ENCODE measurements at places on chromosomes 16 and 17.
A peak's percentile ranks its signal among the peaks of the same experiment; 100 is the strongest.

GRCh38 chr16:50673496-50674275 is 7.4 kb downstream of the SNX20 start:
- peaks cover 12% of the 10 kb centered on the region for H3K4me1 ChIP-seq
- H3K27ac ChIP-seq: no peak overlapping the region
- no peaks in the 10 kb centered on the region for H3K27me3 ChIP-seq
- no peak for DNase-seq
- H3K36me3 ChIP-seq: no peaks in the 10 kb centered on the region

GRCh38 chr17:17073581-17074403 is 31.5 kb downstream of the MPRIP start:
- peaks cover 90% of the 10 kb centered on the region for H3K4me1 ChIP-seq
- H3K27ac ChIP-seq: peak overlapping the region; percentile 56
- H3K36me3 ChIP-seq: peaks cover 5% of the 10 kb centered on the region
- no peak overlapping the region for H3K4me3 ChIP-seq
- no peaks in the 10 kb centered on the region for H3K27me3 ChIP-seq
- no peak for DNase-seq

DNA sequence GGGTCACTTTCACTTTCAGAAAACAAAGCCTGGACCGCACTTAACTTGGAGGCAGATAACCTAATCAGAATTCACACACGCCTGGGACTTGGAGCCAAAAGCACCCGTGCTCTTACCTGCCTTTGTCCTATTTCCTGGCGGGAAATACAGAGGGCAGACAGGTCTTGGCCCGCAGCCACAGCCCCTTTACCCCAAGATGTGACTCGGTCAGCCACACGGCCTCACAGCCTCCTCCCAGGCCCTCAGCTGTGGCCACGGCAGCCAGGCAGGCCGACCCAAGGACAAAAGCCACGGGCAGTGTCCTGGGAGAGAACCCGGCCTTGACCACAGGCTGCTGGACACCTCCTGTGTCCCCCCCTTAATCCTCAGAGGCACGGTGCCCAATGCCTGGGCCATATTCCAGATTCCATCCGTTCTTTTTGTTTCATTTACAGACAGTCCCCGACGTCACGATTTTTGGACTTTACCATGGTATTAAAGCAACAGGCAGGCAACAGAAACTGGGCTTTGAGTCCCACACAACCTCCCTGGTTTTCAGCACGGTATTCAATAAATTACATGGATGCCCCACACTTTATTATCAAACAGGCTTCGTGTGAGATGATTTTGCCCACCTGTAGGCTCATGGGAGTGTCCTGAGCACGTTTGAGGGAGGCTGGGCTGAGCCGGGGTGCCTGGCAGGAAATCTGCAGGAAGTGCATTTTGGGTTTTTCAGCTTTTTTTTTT is 30.1 kb upstream of the GAA start:
- peaks cover 19% of the 10 kb centered on the region for H3K4me1 ChIP-seq
- peak overlapping the region; percentile 56 for H3K4me3 ChIP-seq
- no peaks in the 10 kb centered on the region for H3K36me3 ChIP-seq
- no peaks in the 10 kb centered on the region for H3K27me3 ChIP-seq
- H3K27ac ChIP-seq: peak overlapping the region; percentile 73

DNA sequence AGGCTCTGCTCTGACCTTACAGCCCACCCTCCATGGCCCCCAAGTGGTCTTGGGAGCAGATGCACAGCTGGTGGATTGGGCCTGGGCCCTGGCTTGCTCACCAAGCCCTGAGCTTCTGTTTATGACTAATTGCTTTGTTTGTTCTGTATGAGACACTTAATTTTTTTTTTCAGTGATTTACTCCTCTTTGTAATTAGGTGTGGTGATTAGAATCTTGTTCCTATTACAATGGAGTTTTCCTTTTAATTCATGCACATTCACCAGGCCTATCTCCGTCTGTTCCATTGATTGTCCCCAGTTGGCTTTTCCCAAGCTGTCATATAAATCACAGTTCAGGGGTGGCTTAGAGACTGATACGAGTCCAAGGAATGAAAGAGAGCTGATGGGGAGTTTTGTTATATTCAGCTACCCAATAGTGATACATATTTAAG is 242.3 kb downstream of the CCDC182 start:
- no peaks in the 10 kb centered on the region for H3K36me3 ChIP-seq
- no peak for DNase-seq
- H3K4me3 ChIP-seq: no peak overlapping the region
- H3K4me1 ChIP-seq: peaks cover 16% of the 10 kb centered on the region
- no peak overlapping the region for H3K27ac ChIP-seq

DNA sequence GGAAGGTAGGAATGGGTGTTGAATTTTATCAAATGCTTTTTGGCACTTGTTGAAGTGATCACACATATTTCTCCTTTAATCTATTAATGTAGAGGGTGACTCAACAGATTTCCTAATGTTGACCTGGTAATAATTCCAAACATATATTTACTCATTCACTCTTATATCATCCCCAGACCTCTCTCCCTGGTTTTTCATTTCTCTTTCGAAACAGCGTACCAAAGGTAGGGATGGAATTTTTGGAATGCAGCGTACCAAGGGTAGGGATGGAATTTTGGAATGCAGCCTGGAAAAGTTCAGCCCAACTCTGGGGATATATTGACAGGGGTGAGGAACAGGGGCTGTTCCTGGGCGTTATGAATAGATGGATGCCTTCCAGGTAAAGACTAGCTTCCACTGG is 7.3 kb downstream of the KIF18B start:
- H3K27ac ChIP-seq: no peak overlapping the region
- no peaks in the 10 kb centered on the region for H3K27me3 ChIP-seq
- DNase-seq: no peak
- no peak overlapping the region for H3K4me3 ChIP-seq
- H3K4me1 ChIP-seq: no peaks in the 10 kb centered on the region

GRCh38 chr17:78777881-78778280 is 4.2 kb downstream of the CYTH1 start:
- no peak overlapping the region for H3K27ac ChIP-seq
- no peak for DNase-seq
- no peaks in the 10 kb centered on the region for H3K36me3 ChIP-seq
- H3K27me3 ChIP-seq: no peaks in the 10 kb centered on the region
- peaks cover 33% of the 10 kb centered on the region for H3K4me1 ChIP-seq
- H3K4me3 ChIP-seq: no peak overlapping the region

- H3K27me3 ChIP-seq: no peaks in the 10 kb centered on the region
- H3K4me3 ChIP-seq: no peak overlapping the region
- H3K36me3 ChIP-seq: no peaks in the 10 kb centered on the region
- H3K27ac ChIP-seq: no peak overlapping the region
Measured at GRCh38 chr17:56824503-56824902, 9.2 kb downstream of the C17orf67 start.

DNA sequence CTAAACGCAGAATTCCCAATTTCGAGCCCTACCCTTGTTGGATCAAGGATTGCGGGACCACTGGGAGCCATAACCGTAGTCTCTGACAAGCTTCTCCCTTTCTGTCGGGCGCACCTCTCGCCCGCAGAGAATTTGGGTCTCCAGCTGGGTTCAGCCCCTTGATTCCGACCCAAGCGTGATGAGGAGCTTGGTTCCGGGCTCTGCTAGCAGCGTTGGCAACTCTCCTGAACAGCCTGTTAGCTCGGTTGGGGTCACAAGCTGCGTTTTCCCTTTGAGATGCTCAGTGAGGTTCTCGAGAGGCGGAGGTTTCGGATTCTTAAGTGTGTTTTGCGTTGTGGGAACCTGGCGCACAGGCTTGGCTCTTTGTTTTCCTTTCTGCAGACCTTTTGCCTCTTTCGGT is 655 bp downstream of the ATXN1L start:
- no peak for DNase-seq
- H3K36me3 ChIP-seq: no peaks in the 10 kb centered on the region
- H3K27ac ChIP-seq: peak overlapping the region; percentile 87
- no peaks in the 10 kb centered on the region for H3K27me3 ChIP-seq

DNA sequence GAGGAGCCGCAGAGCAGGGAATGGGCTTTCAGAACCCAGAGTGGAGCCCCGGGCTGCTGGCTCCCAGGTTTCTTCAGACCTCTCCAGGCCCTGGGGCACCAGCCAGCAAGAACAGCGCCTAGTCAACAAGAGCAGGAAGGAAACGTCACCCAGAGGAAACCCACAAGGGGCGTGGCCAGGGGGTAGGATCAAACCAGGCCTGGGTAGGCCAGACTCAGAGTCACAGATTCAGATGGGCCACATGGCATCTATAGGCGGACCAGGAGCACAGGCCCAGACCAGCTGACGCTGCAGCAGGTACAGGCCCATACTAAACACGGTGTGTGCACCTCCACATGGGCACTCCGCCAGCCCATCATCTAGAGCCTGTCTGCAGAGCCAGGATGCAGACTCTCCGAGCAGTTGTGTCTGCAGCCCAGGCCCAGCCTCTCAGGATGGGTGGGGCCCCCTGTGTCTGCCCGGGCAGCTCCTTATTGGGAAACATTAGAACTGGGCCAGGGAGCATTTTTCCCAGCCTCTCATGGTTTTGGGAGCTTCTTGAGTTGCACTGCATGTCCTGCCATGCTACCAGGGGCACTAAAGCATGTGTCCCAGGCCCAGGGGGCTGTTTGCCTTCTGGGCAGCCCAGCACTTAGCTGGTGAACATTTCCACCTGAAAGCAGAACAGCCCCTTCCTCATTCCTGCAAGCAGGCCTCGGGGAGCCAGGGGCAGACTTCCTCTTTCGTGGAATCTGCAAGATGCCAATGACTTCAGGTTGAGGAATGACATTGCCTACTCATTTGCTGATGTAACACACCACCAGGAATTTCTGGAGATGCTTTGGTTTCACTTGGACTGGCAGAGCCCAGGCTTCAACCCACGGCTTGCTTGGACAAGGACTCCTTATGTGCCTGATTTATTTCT is at the start of gene NLRP1:
Gene NLRP1 (minus strand): TSS at position 127 of the 904 bp plus-strand sequence. CDS start 552 bp downstream, outside the sequence.
- H3K4me1 ChIP-seq: peaks cover 21% of the 10 kb centered on the region
- peak within 1 kb of the TSS; percentile 53 for H3K4me3 ChIP-seq
- no peaks in the 10 kb centered on the region for H3K27me3 ChIP-seq
- DNase-seq: peak; percentile 79

DNA sequence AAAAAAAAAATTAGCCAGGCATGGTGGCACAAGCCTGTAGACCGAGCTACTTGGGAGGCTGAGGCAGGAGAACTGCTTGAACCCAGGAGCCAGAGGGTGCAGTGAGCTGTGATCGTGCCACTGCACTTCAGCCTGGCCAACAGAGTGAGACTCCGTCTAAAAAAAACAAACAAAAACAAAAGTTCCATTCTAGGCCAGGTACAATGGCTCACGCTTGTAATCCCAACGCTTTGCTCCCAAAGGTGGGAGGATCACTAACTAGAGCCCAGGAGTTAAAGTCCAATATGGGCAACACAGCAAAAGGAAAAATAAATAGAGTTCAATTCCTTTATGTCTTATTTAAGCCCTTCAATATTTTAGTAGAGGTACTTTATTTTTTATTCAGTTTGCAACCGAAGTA is 47.5 kb downstream of the CNOT1 start:
- no peaks in the 10 kb centered on the region for H3K4me1 ChIP-seq
- H3K27me3 ChIP-seq: no peaks in the 10 kb centered on the region
- H3K36me3 ChIP-seq: no peaks in the 10 kb centered on the region
- no peak overlapping the region for H3K27ac ChIP-seq
- no peak for DNase-seq

- no peak overlapping the region for H3K4me3 ChIP-seq
- no peaks in the 10 kb centered on the region for H3K36me3 ChIP-seq
- H3K27me3 ChIP-seq: no peaks in the 10 kb centered on the region
Measured at GRCh38 chr16:24753437-24753836, 24.0 kb downstream of the TNRC6A start.

DNA sequence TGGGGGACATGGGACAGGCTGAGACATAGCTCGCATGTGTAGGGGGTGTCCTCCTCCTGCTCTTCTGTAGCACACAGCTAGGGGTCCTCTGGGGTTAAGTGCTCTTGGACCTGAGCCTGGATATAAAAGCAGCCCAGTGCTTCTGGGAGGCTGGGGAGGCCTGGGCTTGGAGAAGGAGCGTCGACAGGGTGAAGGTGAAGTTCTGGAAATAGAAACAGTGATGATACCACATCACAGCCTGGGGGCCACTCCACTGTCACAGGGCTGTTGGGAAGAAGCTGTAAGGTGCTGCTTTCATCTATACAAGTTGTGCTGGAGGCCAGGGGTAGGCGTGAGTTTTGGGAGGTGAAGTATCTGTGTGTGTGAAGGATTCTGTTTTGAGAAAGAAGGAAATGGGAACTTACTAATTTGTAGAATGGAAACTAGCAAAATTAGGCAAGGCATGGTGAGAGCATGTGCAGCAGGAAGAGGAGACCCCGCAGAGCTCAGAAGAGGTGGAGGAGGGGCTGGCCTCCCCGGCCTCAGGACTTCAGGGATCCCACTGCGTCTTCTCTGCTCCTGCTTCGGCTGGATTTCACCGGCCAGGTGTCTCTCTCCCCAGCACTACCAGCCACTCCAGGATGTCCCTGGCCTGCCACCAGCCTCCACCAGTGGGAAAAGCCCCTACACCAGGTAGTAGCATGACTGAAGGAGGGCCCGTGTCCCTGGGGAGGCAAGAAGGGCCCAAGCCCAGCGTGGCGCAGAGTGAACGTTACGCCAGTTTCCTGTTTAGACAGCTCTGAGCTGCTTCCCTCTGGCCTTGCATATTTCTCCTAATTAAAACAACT is 19.4 kb downstream of the PLCG2 start:
- no peak overlapping the region for H3K27ac ChIP-seq
- H3K36me3 ChIP-seq: no peaks in the 10 kb centered on the region
- H3K4me1 ChIP-seq: no peaks in the 10 kb centered on the region
- DNase-seq: no peak
- no peaks in the 10 kb centered on the region for H3K27me3 ChIP-seq
- no peak overlapping the region for H3K4me3 ChIP-seq

GRCh38 chr16:57446531-57447185 is 527 bp downstream of the CIAPIN1 start:
- H3K27ac ChIP-seq: peak overlapping the region; percentile 99
- H3K4me3 ChIP-seq: peak overlapping the region; percentile 94
- no peaks in the 10 kb centered on the region for H3K27me3 ChIP-seq
- peaks cover 32% of the 10 kb centered on the region for H3K4me1 ChIP-seq
- DNase-seq: peak; percentile 43

DNA sequence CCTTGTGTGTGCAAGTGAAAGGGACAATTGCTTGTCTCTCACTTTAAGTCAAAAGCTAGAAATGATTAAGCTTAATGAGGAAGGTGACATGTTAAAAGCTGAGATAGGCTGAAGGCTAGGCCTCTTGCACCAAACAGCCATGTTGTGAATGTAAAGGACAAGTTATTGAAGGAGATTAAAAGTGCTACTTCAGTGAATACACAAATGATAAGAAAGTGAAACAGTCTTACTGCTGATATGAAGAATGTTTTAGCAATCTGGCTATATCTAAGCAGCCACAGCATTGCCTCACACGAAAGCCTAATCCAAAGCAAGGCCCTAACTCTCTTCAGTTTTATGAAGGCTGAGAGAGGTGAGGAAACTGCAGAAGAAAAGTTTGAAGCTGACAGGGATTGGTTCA is 71.0 kb downstream of the CDRT15 start:
- H3K4me3 ChIP-seq: no peak overlapping the region
- no peaks in the 10 kb centered on the region for H3K4me1 ChIP-seq
- H3K27me3 ChIP-seq: no peaks in the 10 kb centered on the region
- no peak for DNase-seq
- peaks cover 4% of the 10 kb centered on the region for H3K36me3 ChIP-seq

All from gastrocnemius medialis (tissue), 4 donors.